ENCODE measurements at places on chromosomes 7 and 10.

- DNase-seq, result no peak
These were observed 102.4 kb upstream of the SVIL start for GRCh38 chr10:29737074-29737593.

GRCh38 chr7:8418629-8419245 is 14.7 kb upstream of the NXPH1 start:
- no peak for DNase-seq

DNA sequence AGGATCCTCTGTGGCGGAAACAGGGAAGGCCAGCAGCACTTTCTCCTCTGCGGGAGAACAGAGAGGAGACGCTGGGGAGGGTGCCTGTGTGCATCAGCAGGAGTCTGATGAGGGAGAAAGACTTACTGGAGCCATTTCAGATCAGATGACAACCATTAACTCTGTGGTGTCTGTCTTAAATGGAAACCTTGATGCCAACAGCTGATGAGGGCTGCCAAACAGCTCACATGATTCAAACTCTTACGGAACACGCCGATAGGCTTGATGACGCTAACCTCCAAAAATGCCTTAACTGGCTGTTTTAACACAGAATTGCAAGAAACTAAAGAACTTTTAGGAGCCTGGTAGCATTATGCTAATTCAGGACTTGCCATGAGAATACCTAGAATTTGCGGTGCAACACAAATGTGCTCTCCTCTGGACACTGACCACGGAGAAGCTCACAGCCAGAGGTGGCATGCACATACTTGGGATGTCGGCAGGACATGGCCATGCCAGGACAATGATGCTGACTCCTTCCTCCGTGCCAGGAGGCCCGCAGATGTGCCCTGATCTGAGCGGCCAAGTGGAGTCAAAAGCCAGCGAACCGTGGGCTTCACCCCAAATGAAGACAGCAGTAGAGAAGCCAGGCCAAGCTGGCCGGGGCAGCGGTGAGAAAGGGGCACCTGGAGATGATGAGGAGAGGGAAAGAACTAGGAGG is 154.9 kb downstream of the ZMYND11 start:
- DNase-seq, result no peak

GRCh38 chr10:118583611-118584010 is 11.8 kb downstream of the PRLHR start:
- DNase-seq, result no peak

- no peak for DNase-seq
These were observed 50.1 kb upstream of the IGFBP3 start for GRCh38 chr7:45971171-45971570.

DNA sequence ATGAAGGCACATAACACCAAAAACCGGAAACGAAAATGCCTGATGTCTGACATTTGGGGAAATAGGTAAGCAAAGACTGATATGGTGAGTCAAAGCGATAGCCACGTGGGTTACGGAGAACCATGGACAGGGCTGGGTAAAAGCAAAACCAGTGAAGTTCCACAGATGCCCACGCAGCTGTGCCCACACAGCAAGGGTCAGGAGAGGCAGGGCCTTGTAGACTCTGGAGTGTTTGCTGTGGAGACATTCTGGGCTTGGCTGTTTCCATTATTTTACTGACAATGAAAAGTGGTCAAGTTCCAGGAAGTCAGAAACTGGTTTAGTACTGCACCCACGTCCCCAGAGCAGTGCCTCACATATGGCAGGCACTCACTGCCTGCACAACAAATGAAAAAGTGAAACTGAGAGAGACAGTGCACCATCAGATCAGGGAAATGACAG is 148.7 kb downstream of the ZMYND11 start:
- DNase-seq, result peak; percentile 1

DNA sequence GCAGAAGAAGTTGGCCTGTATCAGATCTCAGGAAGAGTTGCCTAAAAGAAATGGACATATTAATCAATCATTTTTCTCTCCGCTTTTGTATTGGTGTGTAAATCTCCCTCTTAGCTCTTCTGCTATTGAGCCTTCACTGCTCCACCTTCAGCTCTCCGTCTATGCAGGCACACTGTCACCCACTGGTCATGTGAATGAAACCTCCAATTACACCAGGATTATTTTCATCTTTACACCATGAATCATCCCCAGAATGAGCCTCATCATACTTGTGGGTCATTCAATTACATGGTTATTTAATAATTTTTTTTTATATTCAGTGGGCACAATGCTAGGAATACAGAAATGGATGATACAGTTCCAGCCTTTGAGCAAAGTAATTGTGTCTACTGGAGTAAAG is 92.6 kb downstream of the LRRC4 start:
- no peak for DNase-seq

DNA sequence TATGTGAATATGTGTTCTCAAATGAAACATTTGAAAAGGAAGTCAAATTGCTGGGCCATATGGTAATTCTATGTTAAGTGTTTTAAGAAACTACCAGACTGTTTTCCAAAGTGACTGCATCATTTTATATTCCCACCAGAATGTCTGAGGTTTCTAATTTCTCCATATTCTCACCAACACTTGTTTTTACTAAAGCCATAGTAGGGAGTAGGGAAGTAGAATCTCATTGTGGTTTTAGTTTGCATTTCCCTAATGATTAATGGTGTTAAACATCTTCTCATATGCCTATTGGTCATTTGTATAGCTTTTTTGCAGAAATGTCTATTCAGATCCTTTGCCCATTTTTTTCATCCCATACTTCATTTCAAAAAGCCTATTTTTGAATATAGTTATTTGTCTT is 9.1 kb upstream of the SEMA4G start:
- no peak for DNase-seq

DNA sequence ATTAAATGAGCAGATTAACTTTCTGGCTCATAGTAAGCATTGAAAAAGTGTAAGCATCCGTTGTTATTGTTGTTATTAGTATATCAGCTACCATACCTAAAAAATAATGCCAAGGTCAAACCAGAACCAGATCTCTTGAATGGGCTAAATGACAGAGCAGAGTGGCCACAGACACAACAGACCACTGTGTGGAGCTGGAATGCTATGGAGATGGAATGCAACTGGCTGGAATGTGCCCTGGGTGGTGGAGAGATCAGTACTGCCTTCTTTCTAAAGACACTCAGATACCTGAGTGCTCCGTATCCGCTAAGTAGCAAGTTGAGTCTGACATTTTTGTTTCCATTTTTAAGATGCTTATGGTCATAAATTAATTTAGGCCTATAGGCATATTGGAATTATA is 20.5 kb upstream of the DNAJB12 start:
- no peak for DNase-seq

DNA sequence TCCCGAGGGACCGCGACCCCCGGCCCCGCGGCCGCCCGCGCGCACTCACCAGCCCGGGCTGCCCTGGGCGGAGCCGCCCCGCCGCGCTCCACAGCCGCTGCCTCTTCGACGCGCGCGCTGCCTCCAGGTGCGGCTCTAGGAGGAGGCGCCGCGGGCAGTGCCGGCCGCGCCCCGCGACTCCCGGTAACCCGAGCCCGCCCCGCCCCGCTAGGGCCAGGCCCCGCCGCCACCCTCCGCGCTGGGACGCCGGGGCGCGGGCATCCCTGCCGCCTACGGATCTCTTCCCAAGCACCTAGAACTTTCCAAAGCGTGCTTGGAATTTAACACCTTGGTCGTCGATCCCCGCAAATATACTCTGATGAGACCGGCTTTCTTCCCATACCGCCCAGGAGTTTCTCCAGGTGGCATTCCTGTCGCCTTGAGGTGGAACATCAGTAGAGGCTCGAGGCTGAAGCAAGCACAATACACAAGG is at the start of gene SLC26A5:
Gene SLC26A5 (minus strand): TSS at position 159 of the 472 bp plus-strand sequence. CDS start 24,693 bp downstream, outside the sequence.
- DNase-seq, result no peak

- DNase-seq, result no peak
These were observed 54.6 kb downstream of the ARL4A start for GRCh38 chr7:12741951-12742575.

- DNase-seq, result no peak
These were observed 24.4 kb downstream of the IPMK start for GRCh38 chr10:58243269-58243668.

- DNase-seq, result no peak
These were observed 51.8 kb upstream of the MRLN start for GRCh38 chr10:59805014-59805413.

Data from stimulated activated CD4-positive, alpha-beta T cell treated with anti-CD3 and anti-CD28 coated beads, Interleukin-4, amount 100 ng/mL, for 4 hours (primary cell).